DMS79 (cell line): ENCODE measurements at places on chromosomes 3 and 15.

DNA sequence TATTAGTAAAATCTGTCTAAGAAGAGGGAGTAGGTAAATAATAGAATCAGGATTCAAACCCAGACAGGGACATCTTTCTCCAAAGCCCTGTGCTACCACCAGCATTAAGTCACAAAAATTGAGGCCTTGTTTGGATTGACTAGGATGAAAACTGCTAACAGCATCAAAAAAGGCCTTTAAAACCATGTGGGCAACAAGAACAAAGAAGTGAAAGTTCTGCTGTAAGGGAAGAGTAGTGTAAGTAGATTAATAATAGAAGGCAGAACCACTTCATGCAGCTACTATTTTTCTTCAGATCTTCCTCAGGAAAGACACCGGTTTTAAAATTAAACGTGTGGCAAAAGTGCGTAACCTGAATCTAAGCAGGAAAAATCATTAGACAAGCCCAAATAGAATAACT is 15.3 kb upstream of the KBTBD12 start:
- no peak for DNase-seq

DNA sequence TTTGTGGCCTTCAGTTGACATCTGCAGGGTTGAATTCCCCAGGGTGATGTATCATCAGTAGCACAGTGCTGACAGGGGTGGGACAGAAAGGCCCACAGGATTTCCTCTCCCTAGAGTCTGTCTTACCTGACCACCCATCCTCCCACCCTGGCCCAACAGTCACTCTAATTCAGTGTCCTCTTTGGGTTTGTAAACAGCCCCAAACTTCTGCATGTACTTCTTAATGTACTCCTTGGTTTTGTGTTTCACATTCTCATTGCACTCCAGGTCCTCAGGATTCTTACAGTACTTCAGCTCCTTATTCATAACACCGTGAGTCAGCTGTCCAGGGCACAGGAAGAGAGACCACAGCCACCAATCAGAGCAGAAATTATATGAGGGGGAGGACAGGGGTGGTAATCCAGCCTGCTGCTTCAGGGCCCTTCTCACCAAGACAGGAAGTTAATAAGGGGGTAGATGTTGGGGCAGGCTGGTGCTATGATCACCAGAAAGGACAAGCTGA is 37.5 kb downstream of the NBEAL2 start:
- no peak for DNase-seq

- no peak for DNase-seq
Observed at GRCh38 chr3:156741935-156742334, 67.5 kb downstream of the TIPARP start.

DNA sequence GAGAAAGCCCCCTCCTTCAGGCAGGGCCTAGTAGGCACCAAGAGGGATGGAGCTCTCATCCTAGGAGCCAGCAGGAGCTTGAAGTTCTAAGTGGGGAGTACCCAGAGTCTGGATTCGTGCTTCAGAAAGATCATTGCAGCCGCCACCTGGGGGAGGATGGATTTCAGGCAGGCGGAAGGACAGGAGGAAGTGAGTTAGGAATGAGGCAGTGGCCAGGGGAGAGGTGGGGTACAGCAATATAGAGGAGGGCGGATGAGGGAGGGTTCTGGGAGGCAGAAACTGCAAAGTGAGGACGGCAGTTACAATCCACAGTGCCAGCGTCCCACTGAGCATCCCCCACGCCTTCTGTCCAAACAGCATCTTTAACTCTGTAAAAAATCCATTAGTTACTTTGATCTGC is 65.2 kb upstream of the LINGO1 start:
- DNase-seq = no peak

DNA sequence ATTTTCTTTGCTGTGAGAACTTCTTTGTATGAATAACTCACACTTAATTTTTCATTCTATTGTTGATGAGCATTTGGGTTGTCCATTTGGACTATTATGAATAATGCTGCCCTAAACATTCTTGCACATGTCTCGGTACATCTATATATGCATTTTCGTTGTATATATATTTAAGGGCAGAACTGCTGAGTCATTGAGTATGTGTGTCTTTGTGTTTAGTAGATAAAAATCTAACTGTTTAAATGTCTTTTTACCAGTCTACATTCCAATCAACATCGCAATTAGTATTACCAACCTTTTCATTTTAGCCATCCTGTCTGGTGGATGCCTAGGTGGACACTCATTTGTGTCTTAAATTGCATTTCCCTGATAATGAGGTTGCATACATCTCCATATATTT is 144.4 kb downstream of the UACA start:
- DNase-seq = no peak

DNA sequence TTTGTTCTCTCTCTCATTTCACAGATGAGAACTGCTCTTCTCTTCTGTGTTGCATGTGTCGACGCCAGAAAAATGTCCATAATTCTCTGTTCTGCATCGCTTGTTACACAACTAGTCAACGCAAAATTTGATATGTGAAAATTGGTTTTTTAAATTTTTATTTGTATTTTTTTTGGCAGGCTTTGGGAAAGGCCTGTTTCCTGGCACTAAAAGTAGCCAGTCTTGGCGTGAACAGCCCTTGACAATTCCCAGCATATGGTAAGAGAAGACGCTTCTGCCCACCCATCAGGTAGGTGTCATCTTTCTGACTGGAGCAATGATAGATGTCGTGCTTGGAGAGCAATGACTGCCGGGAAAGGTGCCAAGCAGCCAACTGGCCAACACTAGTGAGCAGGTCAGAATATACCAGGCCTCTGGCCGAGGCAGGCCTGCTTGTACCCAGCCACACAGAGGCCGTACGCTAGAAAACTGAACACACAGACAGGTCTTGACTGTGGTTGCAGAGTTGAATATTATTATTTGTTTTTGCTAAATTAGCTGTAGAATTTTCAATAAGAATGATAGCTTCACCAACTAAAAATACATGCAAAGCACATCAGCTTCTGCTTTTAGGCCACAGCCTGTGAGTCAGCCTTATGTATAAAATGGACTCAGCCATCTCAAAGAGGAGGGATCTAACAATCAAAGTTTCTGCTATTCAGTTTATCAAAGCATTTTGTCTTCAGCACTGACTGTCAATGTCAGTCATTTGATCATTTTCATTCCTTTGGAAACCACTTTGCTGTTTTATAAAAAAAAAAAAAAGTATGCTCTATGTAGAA is 837.5 kb downstream of the MCTP2 start:
- no peak for DNase-seq

GRCh38 chr3:36635731-36636130 is 128.6 kb downstream of the DCLK3 start:
- DNase-seq = no peak

DNA sequence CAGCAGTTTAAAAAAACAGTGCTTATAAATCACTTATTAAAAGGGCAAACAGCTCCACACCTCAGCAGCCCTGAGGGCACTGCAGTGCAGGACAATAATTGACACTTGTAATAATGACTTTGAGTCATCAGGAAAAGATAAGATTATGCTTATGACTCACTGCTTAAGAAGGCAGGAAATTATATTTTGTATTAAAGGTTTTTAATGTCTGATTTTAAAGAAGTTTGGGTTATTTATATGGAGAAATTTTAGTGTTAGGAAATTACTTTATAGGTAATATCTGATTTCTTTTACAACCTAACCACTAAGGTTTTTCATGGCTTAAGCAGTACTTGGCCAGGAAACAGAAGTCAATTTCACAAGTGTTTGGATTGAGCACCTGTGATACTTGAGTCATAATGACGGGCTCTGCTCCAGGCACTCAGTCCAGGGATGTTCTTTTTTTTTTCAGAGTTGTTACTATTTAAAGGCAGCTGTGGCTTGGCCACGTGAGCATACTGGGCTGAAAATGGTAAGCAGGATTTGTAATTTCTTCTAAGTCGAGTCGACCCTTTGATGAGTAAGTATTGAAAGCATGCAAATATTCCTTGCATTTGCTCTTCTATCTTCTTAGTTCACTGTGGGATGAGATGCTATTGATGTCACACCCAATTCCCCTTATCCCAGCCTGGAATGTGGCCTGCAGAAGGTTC is 21.6 kb upstream of the SLC6A20 start:
- DNase-seq = peak; percentile 71

DNA sequence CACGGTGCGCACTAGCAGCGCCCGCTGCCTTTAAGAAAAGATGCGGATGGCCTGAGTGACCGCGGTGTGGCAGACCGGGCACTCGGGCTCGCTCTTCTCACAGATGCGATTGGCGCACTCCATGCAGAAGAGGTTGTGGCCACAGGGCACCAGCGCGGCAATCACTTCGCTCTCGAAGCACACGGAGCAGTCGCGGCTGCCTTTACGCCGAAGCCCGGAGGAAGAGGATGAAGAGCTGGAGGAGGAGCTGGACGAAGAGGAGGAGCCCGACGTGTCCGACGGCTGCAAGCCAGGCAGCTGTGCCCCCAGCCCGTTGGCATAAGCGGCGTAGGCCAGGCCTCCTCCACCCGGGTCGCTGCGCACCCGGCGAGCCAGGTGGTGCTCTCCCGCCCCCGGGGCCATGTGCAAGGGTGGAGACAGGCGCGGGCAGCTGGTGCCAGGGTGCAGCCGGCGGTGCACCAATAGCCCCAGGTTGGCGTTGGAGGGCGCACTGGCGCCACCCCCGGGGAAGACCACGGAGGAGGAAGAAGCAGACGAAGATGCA is 2.6 kb downstream of the MEX3B start:
- DNase-seq = no peak

- no peak for DNase-seq
Observed at GRCh38 chr15:45199136-45199810, 11.5 kb upstream of the SHF start.

- no peak for DNase-seq
Observed at GRCh38 chr3:41525303-41526064, 326.2 kb downstream of the CTNNB1 start.

- no peak for DNase-seq
Observed at GRCh38 chr3:46965151-46965550, 11.4 kb downstream of the CCDC12 start.

- no peak for DNase-seq
Observed at GRCh38 chr15:100111125-100112060, 230.4 kb downstream of the ADAMTS17 start.

DNA sequence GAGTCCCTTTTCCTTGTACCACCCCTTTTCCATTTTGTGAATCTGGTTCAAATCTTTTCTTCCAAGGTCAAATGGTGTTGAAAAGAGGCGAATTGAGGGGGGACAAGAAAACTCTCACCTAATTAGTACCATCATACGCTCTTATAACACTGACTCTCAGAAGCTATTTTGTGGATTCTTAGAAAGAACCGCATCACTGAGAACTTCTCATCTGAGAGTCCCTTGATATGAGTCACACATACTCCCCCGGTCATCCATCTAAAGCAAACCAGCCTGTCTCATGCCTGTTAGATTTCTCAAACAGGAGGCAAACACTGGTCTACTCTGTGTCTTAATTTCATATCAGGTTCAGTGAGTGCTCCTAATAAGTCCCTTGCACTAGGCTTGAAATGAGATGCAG is 76.5 kb upstream of the SPRED1 start:
- DNase-seq = no peak

DNA sequence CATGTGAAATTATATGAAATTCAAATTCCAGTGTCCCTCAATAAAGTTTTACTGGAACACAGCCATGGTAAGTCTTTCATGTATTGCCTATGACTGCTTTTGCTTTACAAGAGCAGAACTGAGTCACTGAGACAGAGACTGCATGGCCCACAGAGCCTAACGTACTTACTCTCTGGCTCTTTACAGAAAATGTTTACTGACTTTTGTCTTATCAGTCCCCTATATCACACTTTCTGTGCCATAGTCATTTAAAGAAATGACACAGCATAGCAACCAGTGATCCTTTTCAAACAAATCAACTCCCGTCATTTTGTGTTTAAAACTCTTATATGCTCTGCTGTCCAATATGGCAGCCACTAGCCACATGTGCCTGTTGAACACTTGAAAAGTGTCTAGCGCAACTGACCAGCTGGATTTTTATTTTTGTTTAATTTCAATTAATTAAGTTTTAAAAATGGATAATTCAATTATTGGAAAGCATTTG is 129.7 kb upstream of the CDIN1 start:
- DNase-seq = no peak

DNA sequence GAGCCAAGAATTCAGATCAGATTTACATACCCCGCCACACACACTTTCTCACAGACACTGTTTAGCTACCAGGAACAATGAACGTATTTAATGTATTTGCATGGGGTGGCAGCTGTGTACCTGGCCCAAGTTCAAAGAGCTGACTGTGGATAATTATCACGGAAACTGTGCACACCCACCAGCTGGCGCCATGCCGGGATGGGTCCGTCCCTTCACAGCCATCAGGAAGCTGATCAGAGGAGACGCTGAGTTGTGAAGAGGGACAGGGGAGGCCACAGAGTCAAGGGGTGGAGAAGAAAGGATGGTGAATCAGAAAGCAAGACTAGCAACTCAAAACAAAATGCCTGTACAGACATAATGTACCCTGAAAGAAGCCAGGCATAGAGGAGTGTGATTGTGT is 13.1 kb upstream of the PLA2G4D start:
- no peak for DNase-seq

GRCh38 chr3:90091549-90091948 is 984.1 kb downstream of the EPHA3 start:
- no peak for DNase-seq

DNA sequence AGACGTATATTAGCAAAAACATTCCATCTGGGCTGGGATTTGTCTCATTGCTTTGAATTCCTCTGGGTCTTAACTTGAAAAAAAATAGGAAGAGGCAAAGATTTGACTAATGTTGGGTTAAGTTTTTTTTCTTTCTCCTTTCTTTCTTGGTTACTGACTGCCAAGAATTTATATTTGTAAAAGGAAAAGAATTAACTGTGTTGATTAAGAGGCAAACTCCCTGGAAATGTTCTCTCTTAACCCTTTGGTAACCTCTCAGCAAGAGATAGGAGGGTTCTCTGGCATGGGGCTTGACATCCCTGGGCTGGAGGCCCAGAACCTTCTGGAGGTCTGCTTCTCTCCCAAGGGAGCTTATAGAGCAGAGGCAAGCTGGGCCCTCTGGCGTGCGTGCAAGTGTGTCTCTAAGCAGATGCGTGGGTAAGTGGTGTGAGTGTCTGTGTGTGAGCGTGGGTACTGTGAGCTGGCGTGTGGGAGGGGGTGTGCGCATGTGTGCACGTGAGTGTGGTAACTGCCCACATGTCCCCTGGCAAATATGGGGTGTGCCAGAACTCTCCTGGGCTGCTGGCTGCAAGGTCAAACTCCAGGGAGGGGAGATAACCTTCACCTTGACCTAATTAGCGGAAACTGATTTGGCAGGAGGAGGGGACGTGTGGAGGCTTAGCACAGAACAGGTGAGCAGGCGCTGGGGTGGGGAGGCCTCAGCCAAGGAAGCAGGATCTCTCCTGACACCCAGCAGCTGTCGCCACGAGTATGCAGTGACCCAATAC is 49.4 kb upstream of the MAGEF1 start:
- DNase-seq = no peak

DNA sequence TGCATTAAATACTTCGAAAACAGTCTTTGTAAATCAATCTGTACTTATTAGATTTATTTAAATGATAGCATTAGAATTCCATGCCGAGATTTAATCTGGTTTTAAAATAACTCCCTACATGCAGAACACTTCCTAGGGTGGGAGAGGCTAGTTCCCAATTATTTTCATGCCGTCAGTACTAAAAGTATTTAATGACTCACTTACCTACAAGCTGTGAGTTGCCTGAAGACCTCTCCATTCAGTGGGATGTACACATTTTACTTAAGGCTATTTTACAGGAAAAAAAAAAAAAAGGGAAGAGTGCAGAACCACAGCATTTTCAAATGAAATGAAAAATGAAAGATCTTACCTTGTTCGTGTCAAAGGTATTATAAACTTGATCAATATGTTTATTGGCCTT is 469 bp downstream of the GUCA1C start:
- DNase-seq = no peak

GRCh38 chr3:70224337-70224736 is 88.1 kb downstream of the MDFIC2 start:
- no peak for DNase-seq

- DNase-seq = no peak
Observed at GRCh38 chr3:12663401-12663935, 449 bp downstream of the RAF1 start.
